ENCODE measurements at places on chromosomes 13 and 19. TPM values are rescaled to one million over a fixed set of nuclear protein-coding genes. Genes with fewer than 3 reads are reported as not detected.

The PCDH20 gene
- total RNA-seq = not detected

GRCh38 chr19:14502334-14503092 lies 6.6 kb upstream of the GIPC1 start:
- H3K4me3 ChIP-seq = no peak overlapping the region
- peaks cover 43% of the 10 kb centered on the region for H3K4me1 ChIP-seq
- H3K36me3 ChIP-seq = no peaks in the 10 kb centered on the region
- DNase-seq = no peak

GRCh38 chr19:16106121-16106520 lies 5.6 kb upstream of the RAB8A start:
- H3K36me3 ChIP-seq = peaks cover 14% of the 10 kb centered on the region
- no peaks in the 10 kb centered on the region for H3K27me3 ChIP-seq
- H3K27ac ChIP-seq = no peak overlapping the region
- no peak for DNase-seq

The ISOC2 gene
- 10.5 TPM for total RNA-seq

DNA sequence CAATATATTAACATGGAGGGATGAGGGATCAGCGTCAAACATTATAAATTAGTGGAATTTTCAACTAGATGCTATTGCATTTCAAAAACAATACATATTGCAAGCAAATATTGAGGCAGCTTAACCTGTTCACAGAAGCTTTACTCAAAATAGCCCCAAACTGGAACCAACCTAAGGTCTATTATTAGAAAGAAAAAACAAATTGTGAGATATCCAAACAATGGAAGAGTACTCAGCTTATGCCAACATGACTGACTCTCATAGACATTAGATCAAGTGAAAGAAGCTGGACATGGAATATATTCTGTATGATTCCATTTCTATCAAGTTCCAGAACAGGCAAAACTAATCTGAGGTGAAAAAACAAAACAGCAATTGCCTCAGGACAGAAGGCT lies 27.6 kb upstream of the NEK3 start:
- no peaks in the 10 kb centered on the region for H3K27me3 ChIP-seq
- peaks cover 10% of the 10 kb centered on the region for H3K36me3 ChIP-seq
- peak overlapping the region; percentile 57 for H3K27ac ChIP-seq
- no peak overlapping the region for H3K4me3 ChIP-seq
- DNase-seq = no peak

The APLP1 gene
- not detected for total RNA-seq

DNA sequence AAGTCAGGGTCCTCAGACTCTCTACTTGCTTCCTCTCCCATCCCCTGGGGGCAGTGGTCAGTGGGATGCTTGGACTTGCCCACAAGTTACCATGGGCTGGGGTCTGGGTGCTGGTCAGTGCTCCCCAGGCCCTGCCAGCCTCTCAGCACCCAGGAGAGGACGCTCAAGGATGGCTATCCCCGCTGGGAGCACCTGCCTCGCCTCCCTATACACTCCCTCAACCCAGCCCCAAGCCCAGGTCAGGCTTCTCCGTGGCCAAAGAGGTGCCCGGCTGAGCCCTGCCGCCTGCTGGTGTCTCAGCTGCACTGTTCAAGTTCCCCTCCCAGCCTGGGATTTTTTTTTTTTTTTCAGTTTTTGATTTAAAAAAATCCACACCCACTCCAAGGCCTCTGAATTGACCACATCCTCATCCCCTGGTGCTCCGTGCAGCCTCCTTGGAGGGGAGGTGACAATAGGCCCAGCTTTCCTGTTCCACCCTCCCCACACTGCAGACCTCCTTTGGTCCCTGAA lies 10.8 kb downstream of the F2RL3 start:
- peaks cover 3% of the 10 kb centered on the region for H3K27me3 ChIP-seq
- peaks cover 29% of the 10 kb centered on the region for H3K4me1 ChIP-seq
- H3K4me3 ChIP-seq = peak overlapping the region; percentile 45
- H3K27ac ChIP-seq = peak overlapping the region; percentile 79

The RASIP1 gene
- total RNA-seq = 0.25 TPM

DNA sequence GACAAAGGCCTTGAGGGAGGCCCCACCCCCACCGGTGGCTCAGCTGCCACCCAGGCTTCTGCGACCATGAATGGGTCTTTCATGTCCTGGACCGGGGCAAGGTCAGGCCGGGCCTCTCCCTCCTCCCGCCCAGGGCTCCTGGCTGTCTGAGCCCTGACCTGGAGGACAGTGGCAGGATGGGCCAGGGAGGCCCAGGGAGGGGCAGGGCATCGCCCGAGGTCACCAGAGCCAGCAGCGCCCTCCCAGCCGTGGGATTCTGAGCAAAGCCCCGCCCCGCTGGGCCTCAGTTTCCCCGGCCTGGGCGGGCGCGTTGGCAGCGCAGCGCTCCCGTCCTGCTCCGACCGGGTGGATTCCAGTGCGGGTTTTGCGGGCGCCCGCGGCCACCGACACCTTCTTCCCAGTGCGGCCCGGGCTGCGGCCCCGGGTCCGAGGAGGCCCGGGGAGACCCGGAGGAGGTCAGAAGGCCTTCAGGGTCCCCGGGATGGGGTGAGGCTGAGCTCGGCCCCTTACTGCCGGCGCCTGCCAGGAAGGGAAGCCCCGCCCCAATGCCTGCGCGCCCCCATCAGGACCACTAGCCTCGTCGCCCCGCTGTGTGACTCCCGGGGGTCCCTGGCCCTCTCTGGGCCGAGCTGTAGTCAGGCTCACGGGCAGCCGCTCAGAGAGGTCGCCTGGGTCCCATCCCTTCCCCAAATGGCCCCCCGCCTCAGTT lies 24.6 kb upstream of the SEMA6B start:
- H3K27me3 ChIP-seq = peaks cover 30% of the 10 kb centered on the region
- H3K4me1 ChIP-seq = peaks cover 13% of the 10 kb centered on the region
- H3K27ac ChIP-seq = no peak overlapping the region

GRCh38 chr13:63501702-63502101 lies 2086.1 kb upstream of the PCDH20 start:
- H3K4me3 ChIP-seq = no peak overlapping the region
- no peak for DNase-seq
- H3K4me1 ChIP-seq = no peaks in the 10 kb centered on the region

DNA sequence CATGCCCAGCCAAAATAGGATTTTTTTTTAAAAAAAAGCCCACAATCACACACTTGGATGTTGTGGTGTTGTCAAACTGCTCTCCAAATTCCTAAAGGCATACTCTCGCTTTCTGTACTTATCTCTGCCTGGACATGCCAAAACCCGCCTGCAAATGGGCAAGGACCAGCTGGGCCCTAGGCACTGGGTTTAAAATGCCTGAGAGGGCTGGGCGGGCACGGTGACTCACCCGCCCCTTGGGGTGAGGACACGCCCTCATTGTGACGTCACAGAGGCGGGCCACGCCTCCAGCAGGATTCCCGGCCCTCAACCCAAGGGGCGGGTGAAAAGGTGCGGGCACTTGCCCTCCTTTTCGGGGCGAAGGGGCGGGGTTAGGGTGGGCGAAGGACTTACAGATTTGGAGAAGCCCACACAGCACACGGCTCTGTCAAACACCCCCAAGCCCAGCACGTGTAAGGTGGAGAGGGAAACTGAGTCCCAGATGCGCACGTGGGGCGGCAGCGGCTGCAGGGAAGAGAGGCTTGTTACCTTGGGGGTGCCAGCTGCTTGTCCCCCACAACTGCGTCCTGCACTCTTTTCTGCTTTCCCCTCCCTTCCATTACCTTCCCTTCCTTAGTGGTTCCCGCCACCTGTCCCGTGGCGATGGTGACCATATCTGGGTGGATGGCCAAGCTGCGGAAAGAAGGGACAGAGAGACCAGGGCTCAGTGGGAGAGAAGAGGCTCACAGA lies 6.6 kb downstream of the EML2 start:
- H3K36me3 ChIP-seq = peaks cover under 1% of the 10 kb centered on the region
- DNase-seq = no peak
- H3K4me1 ChIP-seq = peaks cover 7% of the 10 kb centered on the region

The FRY gene
- 1.2 TPM for total RNA-seq

DNA sequence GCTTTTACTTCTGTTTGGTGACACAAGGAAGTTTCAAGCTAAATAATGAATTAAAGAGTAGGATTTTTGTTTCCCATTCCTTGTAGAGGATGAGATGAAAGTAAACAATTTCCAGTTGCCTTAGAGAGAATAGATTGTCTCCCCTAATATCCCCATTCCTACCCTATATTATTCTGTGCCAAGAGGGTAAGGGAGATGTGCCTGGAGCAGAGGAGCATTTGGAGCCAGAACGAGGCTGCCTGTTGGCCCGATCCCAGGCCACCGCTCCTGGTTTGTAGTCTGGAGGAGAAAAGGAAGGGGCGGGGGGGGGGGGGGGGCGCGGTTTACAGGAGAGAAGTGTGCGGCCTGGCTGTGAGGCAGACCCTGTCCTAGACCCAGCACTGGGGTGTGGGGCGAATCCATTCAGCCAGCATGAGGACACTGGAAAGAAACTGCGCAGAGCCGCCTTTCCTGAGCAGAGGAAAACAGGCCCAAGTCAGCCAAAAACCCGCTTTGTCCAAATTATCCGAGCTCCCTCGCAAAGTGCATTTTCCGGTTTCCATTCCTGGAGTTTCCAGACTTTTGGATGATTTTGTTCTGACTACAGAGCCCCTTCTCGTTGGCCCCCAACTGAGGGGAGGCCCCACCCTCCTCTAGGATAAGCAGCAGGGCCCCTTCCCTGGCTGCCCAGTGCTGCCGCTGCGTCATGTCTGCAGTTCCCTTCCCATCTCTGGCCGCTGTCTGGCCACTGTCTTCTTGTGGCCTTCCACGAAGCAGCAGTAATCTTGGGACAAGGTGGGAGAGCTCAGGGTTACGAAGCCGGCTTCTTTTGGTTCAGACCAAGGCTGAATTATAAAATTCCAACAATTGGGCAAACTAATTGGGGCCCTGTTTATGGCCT lies 23.0 kb downstream of the NFIX start:
- no peak for DNase-seq
- no peak overlapping the region for H3K27ac ChIP-seq
- peaks cover 39% of the 10 kb centered on the region for H3K4me1 ChIP-seq
- no peaks in the 10 kb centered on the region for H3K36me3 ChIP-seq
- H3K27me3 ChIP-seq = peaks cover 44% of the 10 kb centered on the region

- no peaks in the 10 kb centered on the region for H3K27me3 ChIP-seq
- H3K4me1 ChIP-seq = no peaks in the 10 kb centered on the region
- DNase-seq = no peak
- no peak overlapping the region for H3K4me3 ChIP-seq
- no peaks in the 10 kb centered on the region for H3K36me3 ChIP-seq
- H3K27ac ChIP-seq = no peak overlapping the region
Measured at GRCh38 chr13:68551701-68552522, 1321.8 kb upstream of the PCDH9 start.

The PRRG2 gene
- 1.9 TPM for total RNA-seq

DNA sequence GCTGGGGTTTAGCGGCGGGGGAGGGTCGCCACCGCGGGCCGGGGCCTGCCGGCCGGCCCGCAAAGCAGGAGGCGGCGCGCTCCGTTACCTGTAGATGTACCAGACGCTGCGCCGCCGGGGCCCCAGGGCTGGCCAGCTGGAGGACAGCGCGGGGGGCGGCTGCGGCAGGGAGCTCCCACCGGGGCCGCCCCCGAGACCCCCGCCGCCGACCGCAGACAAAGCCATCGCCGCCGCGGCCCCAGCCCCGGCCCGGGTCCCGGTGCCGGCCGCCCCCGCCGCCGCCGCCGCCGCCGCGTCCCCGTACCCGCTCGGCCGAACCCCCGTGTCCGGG lies 24.8 kb downstream of the SHANK1 start:
- no peaks in the 10 kb centered on the region for H3K36me3 ChIP-seq
- H3K27ac ChIP-seq = no peak overlapping the region
- peaks cover 12% of the 10 kb centered on the region for H3K4me1 ChIP-seq
- no peak for DNase-seq

DNA sequence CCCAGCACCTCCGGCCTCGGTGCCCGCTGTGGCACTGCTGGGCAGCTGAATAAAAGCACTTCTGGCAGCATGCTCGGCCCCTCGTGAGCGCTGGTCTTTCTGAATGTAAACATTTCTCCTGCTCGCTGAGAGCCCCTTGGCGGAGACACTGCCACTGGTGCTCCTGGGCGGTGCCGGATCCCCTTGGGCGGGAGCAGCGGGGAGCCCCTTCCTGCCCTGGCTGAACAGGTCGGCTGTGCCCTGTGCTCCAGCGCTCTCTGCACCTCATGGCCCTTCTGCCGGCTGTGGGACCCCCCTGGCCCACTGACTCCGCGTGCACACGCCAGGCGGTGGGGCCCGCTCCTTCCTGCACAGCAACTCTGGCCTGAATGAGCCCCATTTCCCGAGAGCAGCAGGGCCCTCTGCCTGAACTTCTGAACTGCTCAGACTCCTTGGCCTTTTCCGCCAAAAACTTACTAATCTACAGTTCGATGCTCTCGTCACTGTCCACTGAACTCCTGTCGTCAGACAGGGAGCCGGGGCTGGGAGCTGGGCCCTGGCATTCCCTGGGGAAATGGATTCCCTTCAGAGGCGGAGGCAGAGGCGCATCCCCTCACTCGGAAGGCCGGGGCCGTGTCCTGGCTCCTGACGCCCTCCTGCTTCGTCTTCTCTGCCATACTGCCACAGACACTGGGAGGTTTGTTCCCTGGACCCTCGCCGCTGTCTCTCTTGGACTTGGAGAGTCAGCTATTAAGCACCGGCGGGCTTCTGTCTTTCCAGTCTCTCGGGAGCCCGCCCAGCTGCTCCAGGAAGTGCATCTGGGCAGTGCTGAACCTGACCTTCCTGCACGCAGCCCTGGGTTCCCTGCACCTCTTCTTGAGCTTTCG lies 14.2 kb downstream of the RB1 start:
- H3K4me3 ChIP-seq = peak overlapping the region; percentile 19

DNA sequence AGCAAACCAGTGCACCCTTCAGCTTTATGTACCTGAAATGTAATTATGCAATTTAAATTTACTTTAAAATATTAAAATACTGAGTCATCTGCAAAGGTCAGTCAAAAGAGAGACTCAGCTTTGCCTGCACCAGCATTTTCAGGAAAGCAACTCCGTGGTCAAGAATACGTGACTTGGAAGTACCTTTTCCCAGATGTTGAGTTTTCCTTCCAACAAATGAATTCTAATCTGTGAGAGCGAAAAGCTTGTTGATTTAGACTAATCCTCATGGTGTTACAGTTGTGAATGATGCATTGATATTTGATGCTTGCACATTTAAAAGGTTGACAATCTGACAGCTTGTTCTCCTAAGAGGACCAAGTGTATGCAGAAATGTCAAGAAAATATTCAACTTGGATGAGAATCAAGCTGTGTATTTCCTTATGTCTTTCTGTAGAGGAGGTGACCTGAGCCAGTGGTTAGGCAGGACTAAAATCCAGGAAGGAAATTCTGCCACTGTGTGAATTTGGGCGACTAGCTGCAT lies 270.4 kb downstream of the ABCC4 start:
- H3K4me1 ChIP-seq = no peaks in the 10 kb centered on the region
- no peak overlapping the region for H3K4me3 ChIP-seq
- no peak for DNase-seq
- H3K27me3 ChIP-seq = no peaks in the 10 kb centered on the region
- peaks cover 10% of the 10 kb centered on the region for H3K36me3 ChIP-seq
- no peak overlapping the region for H3K27ac ChIP-seq

The PCDH9 gene
- 1.4 TPM for total RNA-seq

The PEX11G gene
- 0.88 TPM for total RNA-seq

The KLK12 gene
- total RNA-seq = not detected

DNA sequence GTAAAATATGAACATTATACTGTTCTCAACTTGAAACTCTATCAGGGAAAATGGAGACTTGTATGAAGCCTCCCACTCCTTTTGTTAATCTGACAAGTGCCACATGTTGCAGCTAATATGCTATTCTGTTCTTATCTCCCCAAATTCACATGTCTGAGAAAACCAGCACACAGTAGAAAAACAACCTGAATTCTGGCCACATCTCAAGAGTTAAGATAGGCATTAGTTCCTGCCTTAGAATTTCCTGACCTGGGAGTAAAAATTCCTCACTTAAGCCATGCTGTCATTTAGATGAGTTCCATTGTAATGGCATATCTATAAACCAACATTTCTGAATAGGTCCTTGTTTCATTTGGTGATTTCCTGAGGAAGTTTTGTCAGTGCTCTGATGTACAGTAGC lies 1098.5 kb downstream of the EFNB2 start:
- no peaks in the 10 kb centered on the region for H3K36me3 ChIP-seq
- no peak overlapping the region for H3K4me3 ChIP-seq
- H3K4me1 ChIP-seq = no peaks in the 10 kb centered on the region
- no peaks in the 10 kb centered on the region for H3K27me3 ChIP-seq
- DNase-seq = no peak
- H3K27ac ChIP-seq = no peak overlapping the region
